NCI-H510A treated with DMSO at 0.1 percent for 48 hours (cell line): ENCODE measurements at places on chromosomes 2 and 18.

- DNase-seq, result no peak
Measured at GRCh38 chr18:48780201-48780912, 170.4 kb downstream of the SMAD7 start.

- no peak for DNase-seq
Measured at GRCh38 chr2:226601881-226602662, 197.5 kb downstream of the IRS1 start.

DNA sequence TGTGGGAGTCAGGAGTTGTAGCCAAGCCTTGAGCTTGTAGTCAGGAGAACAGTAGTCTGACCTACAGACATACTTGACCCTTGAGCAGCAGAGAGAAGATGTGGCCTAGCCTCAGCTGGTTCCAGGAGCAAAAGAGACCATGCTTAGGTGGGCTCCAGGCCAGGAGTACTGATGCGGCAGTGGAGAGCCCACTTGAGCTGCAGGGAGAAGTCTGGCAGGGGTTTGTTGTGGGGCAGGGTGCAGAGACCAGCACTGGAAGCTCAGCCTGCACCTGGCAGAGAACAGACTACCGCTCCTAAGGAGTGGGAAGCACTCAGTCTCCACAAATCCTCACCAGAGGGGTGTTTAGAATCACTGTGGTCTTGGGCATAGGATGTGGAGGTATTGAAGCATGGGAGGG, 197.9 kb downstream of the TPGS2 start:
- DNase-seq, result no peak

- no peak for DNase-seq
Measured at GRCh38 chr18:22613788-22614187, 196.1 kb upstream of the CTAGE1 start.

DNA sequence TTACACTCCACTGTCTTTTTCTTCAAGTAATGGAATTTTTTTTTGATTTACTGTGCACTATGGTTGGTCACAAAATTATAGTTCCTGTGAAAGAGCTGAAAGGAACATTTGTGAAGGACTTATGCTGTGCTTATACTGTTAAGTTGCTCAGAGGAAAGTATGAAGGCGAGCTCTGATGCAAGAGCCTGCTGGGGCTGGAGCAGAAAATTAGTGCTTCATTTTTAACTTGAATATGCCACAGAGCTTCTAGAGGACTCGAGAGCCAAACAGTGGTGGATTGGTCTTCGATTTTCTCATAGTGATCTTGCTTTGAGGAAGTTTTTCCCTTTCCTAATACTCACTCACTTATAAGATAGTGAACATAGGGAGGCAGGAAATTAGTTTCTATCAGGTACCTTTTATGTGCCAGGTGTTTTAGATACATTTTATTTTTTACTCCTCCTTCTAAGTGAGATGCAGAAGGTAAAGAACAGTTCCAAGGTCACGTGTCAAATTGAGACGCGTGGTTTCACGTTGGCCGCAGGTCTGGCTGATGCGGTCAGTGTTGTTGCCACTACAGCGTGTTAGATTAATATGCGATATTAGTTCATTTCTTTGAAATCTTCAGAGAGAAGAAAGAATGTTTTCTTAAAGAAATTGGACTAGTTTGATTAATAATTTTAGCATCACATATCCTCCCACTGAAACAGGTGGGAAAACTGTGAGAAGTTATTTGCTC, 20.2 kb downstream of the GATA6 start:
- DNase-seq, result no peak

DNA sequence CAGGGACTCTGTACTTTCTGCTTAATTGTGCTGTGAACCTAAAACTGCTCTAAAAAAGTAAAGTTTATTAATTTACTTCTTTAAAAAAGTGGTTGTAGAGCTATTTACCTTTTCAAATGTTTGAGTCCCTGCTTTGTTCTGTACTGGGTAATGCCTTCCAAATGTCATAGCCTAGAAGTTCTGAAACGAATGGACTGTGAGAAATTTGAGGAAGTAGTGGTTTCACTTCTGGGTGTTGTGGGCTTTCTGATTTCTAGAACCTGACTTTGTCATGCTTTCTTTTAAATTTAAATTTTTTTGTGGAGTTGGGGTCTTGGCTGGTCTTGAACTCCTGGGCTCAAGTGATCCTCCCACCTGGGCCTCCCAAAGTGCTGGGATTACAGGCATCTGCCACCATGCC, 44.6 kb downstream of the SMAD4 start:
- no peak for DNase-seq

- DNase-seq, result no peak
Measured at GRCh38 chr2:46376586-46376985, 79.4 kb downstream of the EPAS1 start.

DNA sequence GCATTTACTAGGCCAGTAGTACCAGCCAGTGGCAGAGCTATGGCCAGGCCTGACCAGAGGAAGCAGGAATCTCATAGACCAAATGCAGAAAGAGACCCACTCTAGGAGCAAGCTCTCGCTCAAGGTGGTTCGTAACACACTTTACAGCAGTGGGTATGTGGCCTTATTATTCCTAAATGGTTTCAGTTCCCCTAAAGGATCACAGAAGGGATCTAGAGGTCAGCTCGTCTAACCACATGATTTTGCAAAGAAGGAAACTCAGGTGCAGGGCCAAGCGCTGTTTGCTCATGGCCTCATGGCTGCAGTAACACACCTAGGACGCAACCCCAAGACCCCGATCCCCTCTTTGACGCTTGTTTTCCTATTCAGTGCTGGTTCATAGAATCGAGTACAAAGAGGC, 65.5 kb upstream of the ATG16L1 start:
- DNase-seq, result no peak

GRCh38 chr2:104487366-104487765, 366.5 kb upstream of the POU3F3 start:
- no peak for DNase-seq

DNA sequence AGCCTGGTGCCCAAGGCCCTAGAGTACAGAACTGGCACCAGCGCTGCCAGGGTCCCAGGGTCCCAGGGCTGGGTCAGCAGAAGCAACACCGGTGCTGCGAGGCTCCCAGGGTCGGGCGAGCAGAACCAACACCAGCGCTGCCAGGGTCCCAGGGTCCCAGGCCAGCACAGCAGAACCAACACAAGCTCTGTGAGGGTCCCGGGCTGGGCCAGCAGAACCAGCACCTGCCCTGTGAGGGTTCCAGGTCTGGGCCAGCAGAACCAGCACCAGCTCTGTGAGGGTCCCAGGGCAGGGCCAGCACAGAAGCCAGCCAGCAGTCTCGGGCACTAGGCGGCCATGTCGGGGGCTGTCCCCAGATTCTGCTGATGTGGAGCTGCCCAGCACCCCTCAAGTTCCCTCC, 93.1 kb downstream of the GALR1 start:
- no peak for DNase-seq

DNA sequence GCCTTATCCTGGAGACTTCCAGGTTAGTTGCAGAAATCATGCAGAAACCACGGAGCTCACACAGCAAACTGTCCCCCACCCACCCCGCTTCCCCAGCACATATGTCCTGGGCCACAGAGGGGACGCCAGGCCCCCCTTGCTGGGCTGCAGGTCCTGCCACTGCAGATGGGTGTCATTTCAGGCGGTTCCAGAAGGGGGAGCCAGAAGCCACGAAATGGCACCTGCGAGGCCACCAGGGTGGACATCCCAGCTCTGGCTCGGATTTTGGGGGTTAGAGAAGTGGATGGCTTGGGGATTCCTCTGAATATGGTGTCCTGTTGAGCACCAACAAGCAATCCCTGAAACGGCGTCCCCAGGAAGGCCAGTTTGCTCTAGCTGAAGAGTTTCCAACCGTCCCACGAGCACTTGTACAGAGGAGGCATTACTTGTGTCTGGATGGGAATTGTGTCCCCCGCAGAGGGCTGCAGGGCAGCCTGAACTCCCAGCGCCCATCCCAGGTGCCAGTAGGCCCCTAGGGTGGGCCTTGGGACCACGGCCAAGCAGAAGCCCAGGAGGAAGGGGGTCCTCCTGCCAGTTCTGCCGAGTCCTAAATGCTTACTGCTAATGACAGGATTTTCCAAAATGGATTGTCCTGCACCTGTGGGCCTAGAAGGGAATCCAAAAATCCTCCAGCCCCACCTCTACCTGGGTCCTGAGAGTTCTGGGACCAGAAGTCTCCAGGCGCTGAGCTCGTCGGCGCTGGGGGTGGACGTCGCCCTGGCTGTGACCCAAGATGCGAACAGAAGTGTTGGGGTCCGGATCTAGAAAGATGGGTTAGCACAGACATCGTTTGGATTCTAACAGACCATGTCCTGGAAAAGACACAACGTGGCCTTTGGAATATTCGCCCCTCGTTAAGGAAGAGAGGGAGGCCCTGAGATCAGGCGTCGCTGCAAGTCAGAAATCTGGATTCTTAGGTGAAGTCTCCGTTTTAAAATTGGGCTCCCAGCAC, 14.6 kb upstream of the NFATC1 start:
- no peak for DNase-seq

DNA sequence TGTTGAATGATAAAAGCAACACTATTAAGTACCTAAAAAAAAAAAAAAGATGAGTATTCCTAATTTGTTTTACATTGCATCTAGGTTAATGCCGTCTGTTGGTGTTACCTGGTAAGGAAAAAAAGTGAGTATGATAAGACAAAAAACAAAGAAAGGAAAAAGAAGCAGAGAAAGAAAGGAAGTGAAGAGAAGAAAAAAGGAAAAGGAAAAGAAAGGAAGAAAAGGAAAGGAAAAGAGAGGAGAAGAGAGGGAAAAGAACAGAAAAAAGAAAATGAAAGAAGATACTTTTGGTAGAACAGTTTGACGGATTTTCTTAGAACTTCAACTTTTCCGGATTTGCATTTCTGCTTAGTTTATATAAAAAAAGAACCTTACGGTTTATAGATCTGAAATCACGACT, 387.9 kb downstream of the METTL4 start:
- DNase-seq, result no peak
